Spinal cord (tissue), 10 donors: ENCODE measurements at places on chromosomes 12 and 14.

DNA sequence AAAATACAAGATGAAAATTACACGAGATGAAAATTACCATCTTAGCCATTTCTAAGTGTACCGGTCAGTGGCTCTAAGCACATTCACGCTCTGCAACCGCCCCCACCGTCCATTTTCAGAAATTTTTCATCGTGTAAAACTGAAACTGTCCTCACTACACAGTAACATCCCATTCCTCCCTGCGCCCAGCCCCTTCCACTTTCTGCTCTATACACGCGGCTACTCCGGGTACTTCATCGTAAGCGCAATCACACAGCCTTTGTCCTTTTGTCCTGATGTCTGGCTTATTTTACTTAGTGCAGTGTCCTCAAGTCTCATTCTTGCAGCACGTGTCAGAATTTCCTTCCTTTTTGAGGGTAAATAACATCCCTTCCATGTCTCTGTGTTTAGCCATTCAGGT lies 3.6 kb upstream of the GPR132 start:
- no peak for DNase-seq

DNA sequence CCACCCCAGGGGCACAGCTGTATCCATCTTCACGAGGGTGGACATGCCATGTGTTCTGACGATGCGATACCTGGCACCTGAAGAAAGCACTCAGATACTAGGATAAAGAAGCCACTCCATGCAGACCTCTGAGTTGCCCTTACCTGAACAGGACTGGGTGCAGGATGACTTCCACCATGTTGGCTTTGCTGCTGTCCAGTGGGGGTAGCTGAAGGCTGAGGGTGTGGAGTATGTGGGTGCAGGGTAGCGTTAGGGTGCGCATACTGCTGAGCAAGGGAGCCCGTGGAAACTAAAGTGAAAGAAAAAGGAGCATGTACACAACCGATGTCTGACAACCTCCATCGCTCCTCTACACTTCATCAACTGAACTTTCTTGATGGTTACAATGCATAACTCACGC lies 51.3 kb downstream of the SH2B3 start:
- DNase-seq: no peak

- DNase-seq: peak; percentile 27
Observed at GRCh38 chr14:100571837-100572236, 15.4 kb downstream of the BEGAIN start.

DNA sequence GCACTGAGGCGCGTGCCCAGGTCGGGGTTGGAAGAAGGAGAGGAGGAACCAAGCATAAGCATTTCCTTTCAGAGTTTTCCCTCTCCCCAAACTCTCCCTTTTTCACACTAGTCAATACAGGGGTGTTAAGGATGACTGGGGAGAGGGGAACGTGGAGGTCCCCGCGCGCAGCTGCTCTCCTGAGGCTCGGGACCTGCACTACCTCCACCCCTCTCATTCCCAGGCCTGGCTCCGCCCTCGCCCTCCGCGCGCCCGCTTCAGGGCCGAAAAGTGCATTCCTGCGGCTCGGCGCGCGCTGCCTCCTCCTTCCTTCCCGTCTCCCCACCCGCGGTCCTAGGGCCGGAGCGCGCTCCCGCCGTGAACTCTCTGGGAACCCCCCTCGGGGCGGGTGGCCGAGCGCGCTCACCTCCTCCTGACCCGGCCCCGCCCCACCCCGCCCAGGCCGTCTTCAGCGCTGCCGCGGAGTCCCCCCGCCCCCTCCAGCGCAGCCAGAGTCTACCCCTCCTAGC lies 11.3 kb downstream of the RARG start:
- no peak for DNase-seq

- no peak for DNase-seq
Observed at GRCh38 chr14:97025722-97026121, 228.5 kb downstream of the VRK1 start.

GRCh38 chr12:57489157-57489641 lies 1.3 kb downstream of the MARS1 start:
- no peak for DNase-seq

DNA sequence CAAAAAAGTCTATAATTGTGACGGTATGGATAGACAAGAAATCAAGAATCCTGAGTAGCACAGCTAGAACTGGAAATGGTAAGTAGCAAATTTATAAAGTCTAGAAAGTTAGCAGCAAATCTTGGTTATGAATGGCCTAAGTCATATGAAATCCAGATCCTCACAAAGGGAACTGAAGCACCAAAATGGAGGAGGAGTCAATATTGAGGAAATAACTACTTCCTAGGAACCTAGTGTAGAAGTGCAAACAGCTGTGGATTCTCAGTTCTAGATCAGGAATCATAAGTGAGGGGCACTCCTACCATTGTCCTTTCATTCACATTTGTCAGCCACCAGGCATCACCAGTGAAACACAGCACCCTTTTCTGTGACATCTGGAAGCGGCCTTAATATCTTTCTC lies 202.2 kb upstream of the DCN start:
- no peak for DNase-seq

DNA sequence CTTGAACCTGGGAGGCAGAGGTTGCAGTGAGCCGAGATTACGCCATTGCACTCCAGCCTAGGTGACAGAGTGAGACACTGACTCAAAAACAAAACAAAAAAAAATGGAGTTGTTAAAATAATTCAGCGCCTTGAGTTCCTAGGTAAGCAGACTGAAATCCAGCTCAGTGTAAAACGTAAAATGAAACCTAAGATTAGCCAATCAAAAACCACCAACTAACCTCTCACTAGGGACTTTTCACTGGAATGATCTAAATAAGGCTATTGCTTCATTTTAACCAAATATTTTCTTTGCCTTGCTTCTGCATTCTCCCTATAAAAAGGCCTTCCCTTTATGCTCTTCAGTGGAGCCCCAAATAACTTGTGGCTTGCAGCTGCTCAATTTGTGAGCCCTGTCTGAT lies 91.6 kb upstream of the HIF1A start:
- no peak for DNase-seq
